ENCODE measurements at places on chromosomes 13 and 19.
A peak's percentile ranks its signal among the peaks of the same experiment; 100 is the strongest.

GRCh38 chr13:108005231-108005630, 210.1 kb downstream of the LIG4 start:
- no peak for DNase-seq

DNA sequence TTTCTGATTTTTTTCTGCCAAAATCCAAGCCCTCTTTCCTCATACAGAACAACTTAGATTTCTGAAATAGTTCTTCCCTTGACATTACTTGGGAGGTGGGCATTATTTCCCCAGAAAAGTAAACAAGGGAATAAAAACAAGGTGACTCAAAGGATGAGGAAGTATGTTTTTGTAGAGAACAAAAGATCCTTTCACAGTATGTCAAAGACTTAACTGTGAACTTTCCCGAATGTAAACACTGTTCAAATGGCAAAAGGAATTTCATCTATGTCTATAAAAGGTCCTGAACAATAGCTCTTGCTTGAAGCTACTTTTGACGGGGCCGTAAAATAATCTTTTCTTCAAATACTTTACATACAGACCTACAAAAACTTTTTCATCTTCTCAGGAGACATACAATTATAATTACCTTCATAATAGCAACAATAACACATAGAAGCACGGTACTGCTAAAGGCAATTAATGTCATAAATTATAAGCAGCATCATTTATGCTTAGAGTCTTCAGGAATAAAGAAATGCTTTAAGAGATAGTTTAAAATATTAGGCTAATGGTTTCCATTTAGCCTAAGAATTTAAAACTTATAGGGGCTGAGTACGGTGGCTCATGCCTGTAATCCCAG, 191.1 kb downstream of the RGCC start:
- no peak for DNase-seq

DNA sequence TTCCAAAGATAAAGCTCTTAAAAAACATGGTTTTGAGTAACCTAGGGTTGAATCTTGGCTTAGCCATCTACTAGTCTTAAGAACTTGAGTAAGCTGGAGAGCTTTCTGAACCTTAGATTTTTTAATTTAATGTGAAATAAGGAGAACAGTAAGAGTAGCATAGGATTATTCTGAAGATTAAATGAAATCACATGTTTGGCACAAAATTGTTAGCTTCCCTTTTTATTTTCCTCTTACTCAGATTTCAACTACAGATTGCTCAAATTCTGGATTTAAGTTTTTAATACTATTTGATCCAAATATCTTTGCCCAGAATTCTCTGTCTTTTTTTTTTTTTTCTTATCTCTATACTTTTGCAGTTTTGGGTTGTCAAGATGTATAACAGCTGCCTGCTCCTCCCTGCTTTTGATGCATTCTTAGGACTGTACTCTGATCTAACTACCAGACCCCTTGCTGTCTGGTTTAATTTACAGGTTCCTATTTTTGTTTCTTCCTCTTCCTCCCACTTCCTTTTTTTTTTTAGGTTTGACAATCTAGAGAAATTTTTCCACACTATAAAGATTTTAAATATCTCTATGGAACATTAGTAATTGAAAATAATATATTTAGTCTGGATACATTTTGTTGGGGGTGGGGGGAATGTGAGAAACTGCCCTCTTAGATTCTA, 12.3 kb downstream of the POMP start:
- no peak for DNase-seq

GRCh38 chr13:27954406-27954851, 14.7 kb downstream of the CDX2 start:
- no peak for DNase-seq

GRCh38 chr19:7492142-7492541, 3.3 kb upstream of the PEX11G start:
- no peak for DNase-seq

DNA sequence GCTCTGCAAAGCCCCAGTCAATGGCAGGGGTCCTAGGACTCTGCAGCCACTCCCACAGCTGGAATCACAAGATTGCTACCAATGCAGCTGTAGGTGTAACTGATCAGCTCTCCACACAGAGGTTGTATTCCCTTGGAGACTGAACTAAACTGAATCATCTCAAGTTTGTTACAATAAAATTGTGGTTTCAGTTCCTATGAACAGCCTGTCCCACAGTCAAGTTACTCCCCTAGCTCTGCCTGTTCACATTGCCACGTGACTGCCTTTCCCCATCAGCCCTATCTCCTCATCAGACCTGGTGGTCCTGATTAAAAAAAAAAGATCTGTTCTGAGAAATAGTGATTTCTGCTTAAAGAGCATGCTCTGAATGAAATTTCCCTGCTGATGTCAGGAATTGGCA, 287.9 kb upstream of the NBEA start:
- DNase-seq: no peak

GRCh38 chr13:43128504-43128961, 105.1 kb downstream of the DNAJC15 start:
- DNase-seq: no peak

GRCh38 chr13:46553886-46554858, 1.2 kb downstream of the LRCH1 start:
- DNase-seq: peak; percentile 20

DNA sequence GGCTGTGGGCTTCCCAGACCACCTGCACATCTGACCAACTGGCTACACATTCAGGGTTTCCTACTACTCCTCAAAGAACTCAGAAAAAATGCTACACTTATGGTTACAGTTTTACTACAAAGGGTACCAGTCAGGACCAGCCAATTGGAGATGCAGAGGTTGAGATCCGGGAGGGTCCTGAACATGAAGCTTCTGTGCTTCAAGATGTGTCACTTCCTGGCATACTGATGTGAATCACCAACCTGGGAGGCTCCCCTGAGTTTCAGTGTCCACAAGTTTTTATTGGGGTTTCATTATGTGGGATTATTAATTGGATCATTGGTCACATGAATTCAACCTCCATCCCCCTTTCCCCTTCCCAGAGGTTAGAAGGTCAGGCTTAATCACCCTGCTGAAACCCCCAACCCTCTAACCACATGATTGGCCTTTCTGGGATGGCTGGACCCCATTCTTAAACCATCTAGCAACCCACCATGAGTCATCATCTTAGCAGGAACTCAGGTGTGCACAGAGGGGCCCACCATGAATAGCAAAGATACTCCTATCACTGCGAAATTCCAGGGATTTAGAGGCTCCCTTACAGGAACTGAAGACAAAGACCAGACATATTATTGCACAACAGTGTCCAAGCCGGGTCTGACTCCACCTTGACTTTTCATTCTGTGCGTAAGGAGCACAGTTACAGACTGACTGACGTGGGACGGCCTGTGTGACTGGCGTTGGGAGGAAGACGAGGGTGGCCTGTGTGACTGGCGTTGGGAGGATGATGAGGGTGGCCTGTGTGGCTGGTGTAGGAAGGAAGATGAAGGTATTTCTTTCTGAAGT, 90.7 kb downstream of the ATP8A2 start:
- DNase-seq: no peak

DNA sequence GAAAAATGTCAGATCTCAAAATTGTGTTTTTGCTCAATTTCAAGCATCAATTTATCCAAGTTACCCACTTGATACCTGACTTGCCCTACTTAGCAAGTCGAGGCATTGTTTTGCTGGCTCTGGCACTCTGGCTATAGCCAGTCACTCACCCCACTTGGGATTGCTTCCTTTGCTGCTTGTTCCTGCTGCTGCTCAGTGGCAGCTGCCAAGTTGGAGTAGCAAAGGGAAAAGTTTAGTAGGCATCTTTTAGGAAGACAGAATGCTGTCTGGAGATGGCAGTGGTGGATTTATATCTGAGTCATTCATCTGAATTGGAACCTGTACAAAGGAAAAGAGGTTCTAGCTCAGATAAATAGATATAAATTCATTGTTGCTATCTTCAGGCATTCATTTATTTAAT, 41.2 kb downstream of the PCCA start:
- no peak for DNase-seq

DNA sequence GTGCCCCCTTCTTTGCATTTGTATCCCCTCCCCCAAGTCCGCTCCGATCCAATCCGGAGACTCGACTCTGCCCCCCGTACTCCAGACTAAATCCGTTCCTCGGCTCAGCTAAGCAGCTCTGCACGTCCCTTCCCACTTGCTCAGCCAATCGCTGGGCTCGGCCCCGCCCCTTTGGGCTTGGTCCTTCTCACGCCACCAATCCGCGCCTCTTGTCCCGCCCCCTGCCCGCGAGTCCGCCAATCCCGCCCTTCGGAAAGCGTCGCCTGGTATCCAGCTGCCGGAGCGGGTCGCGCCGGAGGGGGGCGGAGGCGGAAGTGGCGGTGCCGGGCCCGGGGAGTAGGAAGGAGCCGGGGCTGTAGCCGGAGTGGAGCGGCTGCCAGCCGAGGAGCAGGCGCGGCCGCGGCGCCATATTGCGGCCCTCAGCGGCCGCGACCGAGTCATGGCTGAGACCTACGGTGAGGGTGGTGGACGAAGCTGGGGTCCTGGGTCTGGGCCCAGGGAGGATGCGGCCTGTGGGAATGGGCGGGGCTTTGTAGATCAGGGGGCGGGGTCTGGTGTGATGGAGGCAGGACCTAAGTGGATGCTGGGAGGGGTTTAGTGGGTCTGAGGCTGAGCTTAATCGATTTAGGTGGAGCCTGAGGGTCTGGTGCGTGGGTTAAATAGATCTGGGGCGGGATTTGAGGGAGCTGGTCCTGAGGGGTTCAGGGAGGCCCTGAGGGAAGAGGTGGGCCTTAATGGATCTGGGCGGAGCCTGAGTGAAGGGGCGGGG, at the start of gene RAB4B:
Gene RAB4B, plus strand, starts transcription at position 311 of the 769 bp plus-strand sequence. Its CDS starts 129 bp downstream, at position 440.
- DNase-seq: peak; percentile 100

- peak; percentile 69 for DNase-seq
Measured at GRCh38 chr19:6739390-6739882, at the start of gene TRIP10. TRIP10 (plus strand) TSS chr19:6739680; CDS start chr19:6739762, 82 bp downstream.

DNA sequence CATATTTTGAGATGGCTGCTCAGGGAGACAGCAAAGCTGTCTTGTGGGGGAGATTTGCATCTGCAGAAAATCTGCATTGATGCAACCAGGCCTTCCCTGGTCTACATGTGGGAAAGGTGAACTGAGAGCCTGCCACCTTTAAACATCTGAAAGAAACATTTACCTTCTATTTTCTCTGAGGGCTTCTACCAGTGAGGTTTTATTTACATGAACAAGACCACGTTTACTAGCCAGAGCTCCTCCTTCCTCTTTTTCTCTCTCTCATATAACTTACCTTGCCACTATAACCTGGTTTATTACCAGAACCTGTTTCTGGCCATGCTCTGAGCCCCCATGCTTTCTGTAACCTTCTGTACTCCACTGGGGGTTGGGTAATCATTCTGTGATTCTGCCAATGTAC, 14.4 kb upstream of the RUBCNL start:
- no peak for DNase-seq

- no peak for DNase-seq
Measured at GRCh38 chr13:62280590-62280989, 864.9 kb upstream of the PCDH20 start.

DNA sequence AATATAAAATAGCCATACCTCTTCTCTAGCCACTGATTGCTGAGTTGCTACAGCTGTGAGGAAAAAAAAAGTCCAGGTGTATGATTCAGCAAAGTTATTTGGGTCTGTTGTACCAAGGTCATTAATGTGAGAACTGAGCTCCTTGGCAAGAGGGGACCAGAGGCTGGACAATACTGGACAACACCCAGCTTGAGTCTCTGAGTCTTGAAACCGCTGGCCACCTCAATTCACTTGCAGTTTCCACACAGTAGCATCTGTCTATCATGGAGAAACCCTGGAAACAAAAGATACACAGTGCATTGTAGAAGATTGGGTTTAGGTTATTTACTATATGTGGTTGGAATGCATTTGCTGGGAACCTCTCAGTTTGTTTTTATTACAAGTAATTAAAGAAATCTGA, 60.4 kb downstream of the WDFY2 start:
- DNase-seq: no peak

GRCh38 chr19:8648240-8648639, 17.8 kb downstream of the NFILZ start:
- DNase-seq: no peak

- no peak for DNase-seq
Measured at GRCh38 chr19:4415352-4415751, 12.9 kb downstream of the CHAF1A start.

GRCh38 chr13:111119966-111120365, 4.9 kb downstream of the ARHGEF7 start:
- DNase-seq: no peak

DNA sequence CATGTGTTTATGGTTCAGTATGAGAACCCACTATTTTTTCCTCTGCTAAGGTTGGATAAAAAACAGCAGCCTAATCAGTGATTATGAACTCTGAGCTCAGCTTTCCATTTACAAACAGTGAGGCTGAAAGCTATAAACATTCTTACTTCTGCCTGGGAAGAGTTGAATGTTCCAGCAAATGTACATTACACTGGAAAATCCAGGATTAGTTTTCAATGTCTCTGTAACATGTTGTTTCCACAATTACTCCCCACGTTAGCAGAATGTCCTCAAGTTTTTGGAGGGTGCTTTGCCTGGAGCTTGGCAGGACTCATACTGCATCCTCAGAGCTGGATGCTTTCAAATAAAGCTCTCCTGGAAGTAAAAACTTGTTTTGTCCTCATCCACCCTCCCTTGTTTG, 150.4 kb downstream of the POSTN start:
- no peak for DNase-seq

DNA sequence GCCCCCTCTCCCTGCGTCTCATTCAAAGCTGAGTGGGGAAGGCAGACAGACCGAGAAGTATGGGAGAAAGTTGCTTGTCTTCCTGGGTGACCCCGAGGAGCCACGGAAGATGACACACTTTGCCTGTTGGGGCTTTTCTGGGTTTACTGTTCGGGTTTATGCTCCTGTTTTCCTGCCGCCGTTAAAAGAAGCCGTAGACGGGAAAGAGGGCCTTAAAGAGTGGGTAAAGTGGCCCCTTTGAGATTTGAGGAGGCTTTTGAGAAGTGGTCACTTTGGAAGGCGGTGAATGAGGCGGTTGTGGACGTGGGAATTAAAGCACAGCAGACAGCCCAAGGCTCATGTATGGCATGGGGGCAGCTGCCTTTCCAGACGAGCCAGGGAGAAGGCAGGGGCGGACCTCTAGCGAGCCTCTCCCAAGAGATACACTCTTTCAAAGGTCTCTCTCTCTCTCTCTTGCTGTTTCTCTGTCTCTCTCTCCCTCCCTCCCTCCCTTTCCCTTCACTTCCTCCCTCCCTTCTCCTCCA, 493 bp upstream of the LHFPL6 start:
- no peak for DNase-seq

GRCh38 chr19:45705710-45706415, 13.4 kb downstream of the QPCTL start:
- DNase-seq: no peak

DNA sequence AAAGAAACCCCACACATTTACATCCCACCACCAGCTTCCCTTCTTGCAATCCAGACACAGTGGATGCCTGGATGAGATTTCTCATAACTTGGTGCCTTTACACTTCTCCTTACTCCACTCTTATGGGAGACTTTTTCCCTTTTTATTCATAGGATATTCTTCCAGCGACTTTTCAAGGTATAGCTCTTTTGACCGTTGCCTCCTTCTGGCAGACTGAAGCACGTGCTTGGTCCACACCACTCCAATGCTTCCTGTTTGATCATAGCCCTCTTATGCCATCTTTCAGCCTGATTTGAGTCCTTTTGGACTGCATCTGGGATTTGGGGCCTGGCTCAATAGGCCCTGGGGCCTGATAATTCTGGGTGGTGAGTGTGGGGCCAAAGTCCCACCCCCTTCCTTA, 87.7 kb downstream of the ERCC5 start:
- no peak for DNase-seq
